Spinal cord (tissue), 10 donors: ENCODE measurements at places on chromosomes 4 and X.
A peak's percentile ranks its signal among the peaks of the same experiment; 100 is the strongest.

DNA sequence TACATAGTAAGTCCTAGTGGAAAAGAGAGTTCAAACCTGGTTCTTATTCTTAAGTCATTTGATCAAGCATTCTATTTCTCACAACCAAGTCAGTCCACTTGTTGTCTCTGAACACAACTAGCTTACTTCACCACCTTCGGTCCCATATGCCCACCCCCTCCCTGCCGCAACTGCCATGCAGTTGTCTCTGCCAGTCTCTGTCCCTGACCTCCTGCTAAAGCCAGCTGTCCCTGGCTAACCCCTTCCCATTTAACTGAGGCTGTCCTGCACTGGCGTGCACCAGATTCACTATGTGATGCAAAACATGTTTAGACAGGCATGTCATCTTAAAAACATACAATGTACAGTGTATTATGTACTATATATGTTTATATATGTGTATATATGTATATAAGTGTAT lies 12.7 kb downstream of the FRAS1 start:
- DNase-seq = no peak

GRCh38 chr4:114103908-114104307 lies 124.5 kb upstream of the ARSJ start:
- no peak for DNase-seq

DNA sequence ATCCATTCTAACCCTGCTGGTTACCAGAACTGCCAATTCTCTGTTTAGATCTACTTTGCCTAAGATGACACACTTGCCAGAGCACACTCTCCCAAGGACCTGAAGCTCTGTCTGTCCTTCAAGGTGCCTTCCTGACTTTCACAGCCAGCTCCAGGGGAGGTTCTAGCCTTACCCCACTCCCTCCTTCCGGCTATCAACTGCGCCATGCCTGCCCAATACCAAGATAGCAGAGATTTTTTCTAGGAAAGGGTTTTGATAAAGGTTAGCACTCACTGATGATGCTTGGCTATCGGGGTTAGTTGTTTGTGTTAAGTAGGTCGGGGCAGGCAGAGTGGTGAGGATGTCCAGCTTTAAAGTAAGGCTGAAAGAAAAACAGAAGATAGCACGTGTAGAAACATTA lies 14.3 kb downstream of the ALPK1 start:
- DNase-seq = no peak

DNA sequence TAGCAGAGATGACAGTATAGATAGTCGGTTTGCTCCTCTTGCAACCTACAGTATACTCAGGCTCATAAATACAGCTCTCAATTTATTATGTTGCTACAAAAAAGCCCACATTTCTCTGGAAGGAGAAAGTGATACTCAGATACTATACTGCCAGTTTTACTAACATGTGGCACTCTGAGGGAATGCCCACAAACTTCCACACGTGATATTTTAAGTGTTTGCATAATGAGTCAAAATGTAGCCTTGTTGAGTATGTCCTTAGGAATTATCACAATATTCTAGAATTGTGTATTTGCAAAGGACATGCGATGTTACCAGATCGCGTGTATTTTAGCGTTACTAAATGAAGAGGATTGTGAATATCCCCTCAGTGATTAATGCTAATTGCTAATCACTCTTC lies 929.1 kb downstream of the STIM2 start:
- DNase-seq = no peak

DNA sequence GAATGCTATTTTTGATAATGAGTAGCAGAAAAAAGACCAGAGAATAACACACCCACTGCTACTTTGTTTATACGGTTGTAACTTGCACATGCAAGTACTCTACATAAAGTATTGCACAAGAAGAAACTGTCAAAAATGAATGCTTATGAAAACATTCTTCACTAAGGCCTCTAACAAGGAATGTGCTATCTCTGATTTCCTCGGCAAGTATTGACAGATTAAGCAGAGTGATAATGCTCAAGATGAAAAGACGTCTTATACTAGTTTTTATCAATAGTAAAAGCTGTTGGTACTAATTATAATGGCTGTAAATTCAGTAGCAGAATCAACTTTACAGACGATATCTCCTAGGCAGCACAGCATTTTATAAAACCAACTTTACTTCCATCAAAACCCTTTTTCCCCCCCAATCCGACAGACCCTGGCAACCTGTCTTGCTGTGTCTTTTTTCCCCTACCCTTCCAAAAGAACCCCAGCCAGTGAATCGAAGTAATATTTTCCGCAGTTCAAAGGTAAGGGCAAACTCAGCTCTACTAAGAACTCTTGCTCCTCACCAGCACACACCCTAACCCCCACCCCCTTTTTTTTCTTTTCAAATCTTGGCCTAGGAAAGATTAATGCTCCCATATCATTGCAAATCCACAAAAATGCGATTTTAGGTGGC lies 1.5 kb downstream of the FRYL start:
- peak; percentile 15 for DNase-seq

DNA sequence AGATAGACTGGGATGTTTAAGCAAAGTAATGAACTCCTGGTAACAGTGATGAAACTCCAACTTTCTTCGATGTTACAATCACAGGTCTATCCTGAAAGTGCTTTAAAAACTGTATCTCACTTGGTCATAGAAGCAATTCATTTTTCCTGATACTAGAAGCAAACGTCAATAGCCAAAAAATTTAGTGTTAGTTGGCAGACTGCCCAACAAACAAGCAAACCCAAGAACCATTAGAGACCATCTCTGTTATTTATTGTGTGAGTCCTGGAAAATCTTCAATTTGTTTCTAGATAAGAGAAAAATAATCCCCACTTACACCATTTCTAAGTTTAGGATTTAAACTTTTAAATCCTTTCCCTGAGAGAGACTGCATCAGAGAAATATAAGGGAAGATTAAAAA lies 553.9 kb downstream of the INPP4B start:
- no peak for DNase-seq

DNA sequence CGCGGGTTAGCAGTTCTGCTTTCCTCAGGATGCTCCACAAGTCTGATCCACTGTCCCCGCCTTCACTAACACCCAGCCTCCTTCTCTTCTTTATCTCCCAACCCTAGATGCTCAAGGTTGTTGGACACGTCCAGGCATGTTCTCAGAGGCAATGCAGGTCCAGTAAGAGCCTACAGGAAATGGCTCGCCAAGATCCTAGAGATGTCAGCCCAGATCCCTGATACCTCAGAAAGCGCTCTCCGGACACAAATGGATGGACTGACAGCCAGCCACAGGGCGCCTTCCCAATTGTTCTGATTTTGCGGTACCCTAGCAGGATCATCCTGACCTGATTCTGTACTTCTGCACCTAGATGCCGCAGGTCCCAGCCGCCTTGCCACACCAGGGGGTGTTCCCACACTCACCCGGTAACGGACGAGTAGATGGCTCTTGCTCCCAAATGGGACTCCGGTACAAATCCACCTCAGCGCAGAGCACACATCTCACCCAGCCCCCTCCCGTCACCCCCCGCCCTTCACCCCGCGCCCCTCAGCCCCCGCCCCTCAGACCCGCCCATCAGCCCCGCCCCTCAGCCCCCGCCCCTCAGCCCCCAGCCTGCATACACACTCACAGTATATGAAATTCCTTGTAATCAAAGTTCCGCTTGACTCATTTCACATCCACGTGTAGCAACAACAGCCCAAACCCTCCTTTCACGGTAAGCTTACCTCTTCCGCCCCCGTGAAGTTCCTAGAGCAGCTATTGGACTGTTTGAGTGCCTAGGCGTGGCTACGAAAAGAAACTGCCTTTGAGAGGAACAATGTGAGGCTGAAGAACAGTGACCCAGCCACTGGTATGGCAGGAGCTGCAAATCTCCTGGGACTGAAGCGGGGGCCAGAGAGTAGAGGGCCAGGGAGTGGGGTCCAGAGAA lies at the start of gene EDA2R:
Gene EDA2R, minus strand, starts transcription at position 488 of the 910 bp plus-strand sequence. CDS start 23,058 bp downstream, outside the sequence.
- DNase-seq = no peak

DNA sequence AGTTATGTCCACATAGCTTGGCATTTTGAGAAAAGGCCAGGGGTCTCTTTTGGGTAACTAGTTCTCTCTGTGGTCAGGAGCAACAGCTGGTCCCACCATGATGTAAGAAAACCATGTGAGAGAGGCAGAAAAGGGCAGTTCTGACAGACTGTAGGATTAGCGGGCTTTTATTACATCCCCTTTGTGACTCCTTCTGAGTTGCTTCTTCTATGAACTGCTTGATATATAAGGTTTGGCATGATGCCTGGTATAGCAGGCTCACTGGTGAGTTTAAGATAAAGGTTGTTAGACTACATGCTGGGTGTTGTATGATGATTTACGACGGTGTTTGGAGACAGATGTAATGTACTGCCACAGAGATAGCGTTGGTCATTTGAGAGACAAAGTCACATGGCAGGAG lies 2308.1 kb upstream of the AGA start:
- no peak for DNase-seq

- DNase-seq = no peak
Measured at GRCh38 chr4:156970501-156971164, 966 bp downstream of the PDGFC start.

GRCh38 chr4:89111833-89112563 lies 665 bp downstream of the TIGD2 start:
- no peak for DNase-seq

DNA sequence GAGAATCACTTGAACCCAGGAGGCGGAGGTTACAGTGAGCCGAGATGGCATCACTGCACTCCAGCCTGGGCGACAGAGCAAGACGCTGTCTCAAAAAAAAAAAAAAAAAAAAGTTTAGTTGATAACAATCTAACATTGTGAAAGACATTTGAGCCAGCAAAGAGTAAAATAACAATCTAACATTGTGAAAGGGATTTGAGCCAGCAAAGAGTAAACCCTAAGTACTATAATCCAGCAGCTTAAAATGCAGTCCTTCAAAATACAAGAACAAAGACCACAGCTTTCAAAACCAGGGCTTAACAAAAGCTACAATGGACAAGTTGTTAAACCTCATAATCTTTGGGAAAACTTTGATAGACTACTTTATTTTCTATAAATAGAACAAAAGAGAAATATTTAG lies 16.9 kb downstream of the MFAP3L start:
- DNase-seq = no peak

- DNase-seq = peak; percentile 69
Measured at GRCh38 chr4:113979148-113979904, at the start of gene ARSJ. Gene ARSJ, minus strand, starts transcription at chr4:113979647. Its CDS starts 813 bp downstream, at chr4:113978834.

GRCh38 chrX:35115205-35115604 lies 172.6 kb downstream of the FAM47B start:
- DNase-seq = no peak

GRCh38 chr4:141133999-141134995 lies 1.0 kb upstream of the RNF150 start:
- peak; percentile 54 for DNase-seq

- DNase-seq = no peak
Measured at GRCh38 chrX:16838202-16839066, 31.7 kb downstream of the RBBP7 start.

DNA sequence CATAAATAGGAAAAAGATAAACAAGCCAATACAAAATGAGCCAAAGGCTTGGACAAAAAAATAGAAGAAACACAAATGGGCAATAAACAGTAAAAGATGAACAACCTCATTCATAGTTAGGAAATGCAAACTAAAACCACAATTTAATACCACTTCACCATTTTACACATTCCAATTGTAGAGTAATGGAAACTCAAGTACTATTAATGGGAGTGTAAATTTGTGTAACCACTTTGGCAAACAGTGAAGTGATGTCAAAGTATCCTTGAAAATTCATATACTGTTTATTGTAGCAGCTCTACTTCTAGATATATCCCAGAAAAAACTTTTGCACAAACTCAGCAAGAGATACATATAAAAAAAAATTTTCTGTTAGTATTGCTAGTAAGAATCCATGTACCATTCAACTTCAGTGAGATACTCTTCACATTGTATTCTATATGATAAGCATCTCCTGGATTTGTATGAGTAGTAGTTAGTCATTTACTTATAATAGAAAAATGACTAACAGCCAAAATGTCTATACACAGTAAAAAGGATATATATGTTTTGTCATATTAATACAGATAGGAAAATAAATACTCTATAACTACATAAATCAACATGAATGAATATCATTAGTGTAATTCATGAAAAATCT lies 229.8 kb downstream of the DKK2 start:
- DNase-seq = no peak

DNA sequence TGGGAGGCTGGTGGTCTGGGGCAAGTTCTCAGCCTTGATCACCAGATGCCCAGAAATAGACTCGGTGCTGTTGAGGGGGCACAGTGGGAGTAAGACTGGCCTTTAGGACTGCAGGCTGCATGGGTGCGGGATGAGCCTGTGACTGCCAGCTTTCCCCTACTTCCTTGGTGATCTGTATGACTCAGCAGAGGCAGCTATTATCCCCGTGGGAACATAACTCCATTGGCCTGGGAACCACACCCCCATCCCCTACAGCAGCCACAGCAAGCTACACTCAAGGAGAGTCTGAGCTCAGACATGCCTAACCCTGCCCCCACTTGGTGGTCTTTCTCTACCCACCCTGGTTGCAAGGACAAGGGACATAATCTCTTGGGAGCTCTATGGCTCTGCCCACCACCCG lies 20.6 kb downstream of the CLIC2 start:
- no peak for DNase-seq

- no peak for DNase-seq
Measured at GRCh38 chr4:26065833-26066232, 151.8 kb downstream of the SMIM20 start.

DNA sequence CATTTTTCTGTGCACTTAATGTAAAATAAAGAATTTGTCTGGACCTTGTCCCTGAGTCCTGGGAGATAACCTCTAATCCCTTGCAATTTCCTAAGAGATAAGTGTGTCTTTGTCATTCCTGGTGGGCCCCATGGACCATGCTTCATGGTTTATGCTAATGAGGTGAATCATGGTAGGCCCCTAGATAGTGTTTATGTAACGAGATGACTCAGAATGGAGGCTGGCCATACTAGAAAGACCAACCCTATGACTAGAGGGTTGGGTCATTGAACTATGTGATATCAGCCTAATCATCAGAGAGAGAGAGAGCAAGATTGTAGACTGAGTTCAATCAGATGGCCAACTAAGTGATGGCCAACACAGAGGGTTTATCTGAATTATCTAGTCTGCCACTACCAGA lies 64.2 kb upstream of the NHSL2 start:
- no peak for DNase-seq
